ENCODE measurements at places on chromosomes 7 and 10.

DNA sequence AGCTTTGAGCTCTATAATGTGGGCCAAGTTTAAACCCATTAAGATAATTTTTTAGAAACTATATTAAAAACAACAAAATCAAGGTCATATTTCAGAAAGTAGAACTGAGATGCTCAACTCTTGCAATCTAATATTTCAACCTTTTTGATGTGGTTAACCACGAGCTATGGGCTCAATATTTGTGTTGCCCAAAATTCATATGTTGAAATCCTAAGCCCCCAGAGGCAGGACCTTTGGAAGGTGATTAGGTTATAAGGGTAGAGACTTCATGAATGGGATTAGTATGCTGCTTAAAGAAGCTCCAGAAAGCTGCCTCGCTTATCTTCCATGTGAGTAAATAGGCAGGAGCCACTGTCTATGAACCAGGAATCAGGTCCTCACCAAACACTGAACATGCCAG, 284.4 kb downstream of the CRPPA start:
- no peak for DNase-seq

DNA sequence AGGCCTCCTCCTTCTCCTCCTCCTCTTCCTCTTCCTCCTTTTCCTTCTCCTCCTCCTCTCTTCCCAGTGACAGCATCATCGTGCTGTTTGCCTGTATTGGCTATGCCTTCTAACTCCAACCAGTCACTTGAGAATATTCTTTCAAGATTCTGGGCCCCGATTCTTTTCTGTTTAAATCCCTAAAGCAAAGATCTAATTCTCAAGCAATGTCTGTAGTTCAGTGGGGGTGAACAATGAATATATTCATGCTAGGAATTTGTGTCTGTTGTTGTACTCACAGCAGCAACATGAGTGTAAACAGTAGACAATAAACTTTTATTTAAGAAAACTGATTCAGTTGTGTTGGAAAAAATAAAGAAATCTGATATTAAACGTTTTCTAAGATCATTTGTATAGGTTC, 30.7 kb downstream of the NUDT5 start:
- DNase-seq: no peak

GRCh38 chr7:46854958-46855473, 726.9 kb downstream of the TNS3 start:
- DNase-seq: no peak

- DNase-seq: no peak
These were observed 958.4 kb downstream of the TYW1 start for GRCh38 chr7:67955061-67955460.
